ENCODE measurements at places on chromosomes 3 and 15.
A peak's percentile ranks its signal among the peaks of the same experiment; 100 is the strongest.

GRCh38 chr3:189071446-189071845 lies 100.3 kb upstream of the TPRG1 start:
- DNase-seq: peak; percentile 1

- DNase-seq: no peak
These were observed 212.0 kb downstream of the FEZF2 start for GRCh38 chr3:62161371-62161770.

- DNase-seq: no peak
These were observed 17.8 kb downstream of the TMEM212 start for GRCh38 chr3:171860830-171861535.

GRCh38 chr15:40130118-40130517 lies 21.4 kb upstream of the BMF start:
- DNase-seq: no peak

GRCh38 chr3:107853821-107854220 lies 237.0 kb downstream of the CD47 start:
- DNase-seq: no peak

DNA sequence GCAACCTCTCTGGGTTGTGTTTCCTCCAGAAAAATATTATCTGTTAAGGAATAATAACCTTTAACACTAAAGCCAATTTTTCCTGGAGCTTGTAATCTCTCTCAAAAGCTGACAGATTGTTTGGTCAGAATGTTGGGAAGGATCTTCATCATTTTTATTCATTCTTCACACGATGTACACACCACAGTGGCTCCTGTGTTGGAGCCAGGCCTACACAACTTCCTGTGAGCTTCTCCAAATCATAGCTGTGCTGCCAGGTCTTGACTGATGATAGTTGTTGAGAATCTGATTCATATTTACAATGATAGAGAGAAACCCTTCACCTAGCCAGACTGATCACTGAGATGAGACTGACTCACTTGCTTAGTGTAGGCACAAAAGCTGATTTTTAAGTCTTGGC lies 151.0 kb upstream of the ROBO2 start:
- DNase-seq: no peak

DNA sequence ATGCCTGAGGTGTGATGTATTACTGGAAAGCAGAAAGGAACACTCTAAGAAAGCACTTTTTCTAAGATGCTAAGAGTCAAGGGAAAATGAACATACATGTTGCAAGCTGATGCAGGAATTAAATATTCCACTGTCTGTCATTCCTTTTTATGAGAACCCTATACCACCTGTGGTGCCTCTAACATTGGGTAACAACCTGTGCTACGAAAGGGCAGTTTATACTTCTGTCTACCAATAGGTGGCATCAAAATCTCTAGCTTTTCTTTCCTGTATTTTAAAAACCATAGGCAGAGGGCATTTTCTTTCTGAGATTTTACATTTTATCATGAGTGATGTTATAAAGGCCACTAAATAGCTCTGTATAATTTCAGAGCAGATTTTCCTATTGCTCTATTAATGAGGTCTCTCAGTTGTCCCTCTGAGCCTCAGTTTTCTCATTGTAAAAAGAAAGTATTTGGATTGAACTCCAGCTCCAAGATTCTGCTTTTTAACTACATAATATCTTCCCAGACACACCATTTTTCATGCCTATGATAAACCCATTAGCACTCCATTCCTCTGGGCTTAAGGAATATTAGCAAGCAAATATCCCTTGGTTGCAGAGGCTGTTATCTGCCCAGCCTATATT lies 3.5 kb upstream of the CPNE4 start:
- no peak for DNase-seq

- no peak for DNase-seq
These were observed 221.1 kb upstream of the TLE3 start for GRCh38 chr15:70318594-70319465.

DNA sequence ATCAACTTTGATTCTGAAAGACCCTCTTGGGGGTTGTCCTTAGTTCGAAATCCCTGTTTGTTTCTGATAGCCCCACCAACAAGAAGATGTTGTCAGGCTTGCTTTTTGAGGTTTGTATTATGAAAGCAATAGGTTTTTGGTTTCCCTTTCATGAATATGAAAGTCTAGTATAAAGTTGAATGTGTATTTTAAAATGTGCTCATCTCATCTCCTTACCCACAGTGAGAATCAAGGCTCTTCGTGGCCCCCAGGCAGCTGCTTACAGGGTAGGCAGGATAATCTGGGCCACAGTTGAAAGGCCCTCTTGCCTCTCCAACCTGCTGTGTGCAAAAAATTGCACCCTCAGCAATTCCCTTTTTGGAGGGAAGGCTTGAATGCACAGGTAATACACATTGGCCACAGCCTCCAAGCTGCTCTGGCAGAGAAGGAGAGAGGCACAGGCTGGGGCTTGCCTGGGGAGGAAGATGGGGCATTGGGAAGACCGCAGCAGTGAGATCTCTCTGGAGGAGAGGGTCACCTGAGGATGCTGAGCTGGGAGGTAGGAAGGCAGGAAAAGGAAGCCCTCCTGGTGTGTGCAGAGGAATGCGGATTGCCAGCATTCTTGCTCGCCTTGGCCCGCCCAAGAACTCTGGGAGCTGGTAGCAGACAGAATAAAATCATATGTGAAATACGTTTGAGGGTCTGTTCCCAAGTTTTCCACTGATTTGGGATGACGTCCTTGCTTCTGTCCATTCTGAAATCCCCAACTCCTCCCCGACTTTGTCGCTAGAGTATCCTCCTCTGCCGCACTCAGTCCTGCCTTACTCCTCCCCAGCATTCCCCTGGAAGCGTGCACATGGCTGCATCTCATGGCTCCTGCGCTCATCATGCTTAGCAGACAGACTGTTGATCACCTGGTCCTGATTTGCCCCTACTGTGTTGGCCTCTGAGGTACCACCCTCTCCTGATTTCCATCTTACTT lies 196.4 kb downstream of the RPLP1 start:
- no peak for DNase-seq

DNA sequence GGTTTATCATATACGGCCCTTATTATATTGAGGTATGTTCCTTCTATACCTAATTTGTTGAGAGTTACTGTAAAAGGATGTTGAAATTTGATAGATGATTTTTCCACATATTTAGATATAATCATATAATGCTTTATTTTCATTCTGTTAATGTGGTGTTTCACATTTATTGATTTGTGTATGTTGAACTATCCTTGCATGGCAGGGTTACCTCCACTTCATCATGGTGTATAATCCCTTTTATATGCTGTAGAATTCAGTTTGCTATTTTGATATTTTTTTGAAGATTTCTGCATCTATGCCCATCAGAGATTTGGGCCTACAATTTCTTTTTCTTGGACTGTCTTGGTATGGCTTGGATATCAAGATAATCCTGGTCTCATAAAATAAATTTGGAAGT lies 355.5 kb downstream of the EDEM1 start:
- no peak for DNase-seq

GRCh38 chr3:50169232-50169832 lies 14.2 kb downstream of the SEMA3F start:
- DNase-seq: no peak

GRCh38 chr3:184486614-184487013 lies 75.0 kb upstream of the EPHB3 start:
- no peak for DNase-seq

DNA sequence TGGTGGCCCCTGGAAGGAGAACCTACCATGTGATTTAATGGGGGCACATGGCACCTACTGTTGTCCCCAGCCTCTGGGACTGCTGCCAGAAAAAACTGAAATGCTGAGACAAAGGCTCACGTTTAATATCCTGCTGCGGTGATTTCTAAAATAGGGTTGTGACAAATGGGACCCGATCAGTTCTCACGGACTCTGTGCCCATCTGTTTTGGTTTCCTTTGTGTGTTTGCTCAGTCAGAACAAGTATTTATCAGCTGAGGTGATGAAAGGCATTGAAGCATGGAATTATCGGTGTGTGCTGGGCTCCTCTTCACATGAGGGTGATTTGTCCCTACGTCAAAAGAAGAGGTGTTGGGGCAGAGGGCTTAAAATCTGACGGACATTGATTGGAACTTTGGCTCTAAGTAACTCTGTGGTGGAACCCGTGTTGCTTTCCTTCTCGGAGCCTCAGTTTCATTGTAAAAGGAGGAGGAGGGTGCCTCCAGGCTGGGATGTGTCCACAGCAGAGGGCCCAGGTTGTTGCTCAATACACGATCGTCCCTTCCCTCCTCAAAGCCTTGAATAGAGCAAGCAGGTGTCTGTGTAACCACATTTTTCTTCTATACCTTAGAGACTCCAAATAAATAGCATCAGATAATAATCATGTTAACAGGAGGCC lies 283.3 kb upstream of the RGMA start:
- DNase-seq: no peak

GRCh38 chr15:25713736-25714537 lies 149.2 kb downstream of the ATP10A start:
- DNase-seq: no peak

DNA sequence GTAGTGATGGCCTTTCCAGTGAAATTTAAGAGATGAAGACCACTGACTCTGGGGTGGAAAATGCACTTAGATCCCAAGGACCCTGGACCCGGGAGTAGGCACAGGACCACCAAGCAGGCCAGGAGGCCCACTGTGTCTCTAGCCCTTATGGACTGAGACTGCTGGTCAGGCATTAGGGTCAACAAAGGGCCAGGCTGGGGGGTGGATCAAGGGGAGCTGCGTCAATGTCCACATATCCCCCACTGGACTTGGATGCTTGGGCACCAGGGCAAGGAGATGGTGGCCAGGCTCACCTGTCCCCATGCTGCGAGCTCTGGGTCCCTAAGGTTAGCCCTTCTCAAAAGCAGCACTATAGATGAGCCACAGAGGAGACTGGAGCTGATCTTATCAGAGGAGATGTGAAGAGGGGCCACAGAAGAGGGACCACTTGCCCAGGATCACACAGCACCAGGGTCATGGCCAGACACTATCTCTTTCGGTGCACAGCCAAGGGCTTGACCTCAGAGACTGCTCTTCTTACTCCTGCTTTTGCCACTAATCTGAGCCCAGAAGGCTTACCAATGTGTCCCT lies 14.7 kb downstream of the RAB6B start:
- DNase-seq: no peak

- no peak for DNase-seq
These were observed 30.7 kb downstream of the CHD2 start for GRCh38 chr15:92930776-92931175.

- peak; percentile 55 for DNase-seq
These were observed 546 bp downstream of the TRIM59 start for GRCh38 chr3:160448845-160449635.

DNA sequence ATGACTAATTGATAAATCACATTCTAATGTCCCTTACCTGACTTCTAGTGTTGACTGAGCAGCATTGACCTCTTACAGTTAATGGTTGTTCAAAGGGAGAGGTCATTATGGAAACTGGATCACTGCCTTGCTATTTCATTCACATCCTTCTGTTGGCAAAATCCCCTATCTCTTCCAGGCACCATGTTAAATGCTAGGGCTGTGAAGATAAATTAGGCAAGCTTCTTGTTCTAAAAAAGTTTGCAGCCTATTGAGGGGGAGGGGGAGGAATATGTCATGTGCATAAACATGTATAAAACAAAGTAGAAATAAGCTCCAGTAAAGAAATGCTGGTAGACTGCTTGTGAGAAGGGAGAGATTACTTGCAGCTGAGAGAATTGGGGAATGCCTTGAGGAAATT lies 84.8 kb upstream of the MLF1 start:
- DNase-seq: no peak

- no peak for DNase-seq
These were observed 302.2 kb downstream of the TUSC7 start for GRCh38 chr3:117011687-117012250.
